ENCODE measurements at places on chromosomes 6 and 20.

DNA sequence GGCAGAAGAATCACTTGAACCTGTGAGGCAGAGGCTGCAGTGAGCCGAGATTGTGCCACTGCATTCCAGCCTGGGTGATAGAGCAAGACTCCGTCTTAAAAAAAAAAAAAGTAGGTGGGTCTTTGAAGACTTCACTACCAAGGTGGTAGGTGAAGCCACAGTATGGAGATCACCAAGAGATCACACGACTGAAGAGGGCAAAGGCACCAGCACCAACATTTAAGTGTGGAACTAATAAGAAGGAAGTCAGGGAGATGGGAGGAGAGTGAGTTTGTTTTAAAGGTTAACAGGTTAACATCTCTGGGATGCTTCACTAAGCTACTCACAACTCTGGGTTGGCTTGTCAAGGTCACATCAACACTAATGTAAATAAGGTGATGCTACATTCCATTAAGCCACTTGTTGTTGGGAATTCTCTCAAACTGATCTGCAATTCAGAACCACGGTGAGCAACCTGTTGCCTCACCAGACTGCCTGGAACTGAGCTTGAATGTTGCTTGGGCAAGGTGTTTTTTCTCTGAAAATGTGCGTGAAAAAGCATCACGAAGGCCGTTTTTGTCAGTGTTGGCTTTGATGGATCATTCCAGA, 48.7 kb downstream of the KCTD20 start:
- no peak for DNase-seq

GRCh38 chr20:62678553-62678952, 30.1 kb upstream of the NTSR1 start:
- no peak for DNase-seq

DNA sequence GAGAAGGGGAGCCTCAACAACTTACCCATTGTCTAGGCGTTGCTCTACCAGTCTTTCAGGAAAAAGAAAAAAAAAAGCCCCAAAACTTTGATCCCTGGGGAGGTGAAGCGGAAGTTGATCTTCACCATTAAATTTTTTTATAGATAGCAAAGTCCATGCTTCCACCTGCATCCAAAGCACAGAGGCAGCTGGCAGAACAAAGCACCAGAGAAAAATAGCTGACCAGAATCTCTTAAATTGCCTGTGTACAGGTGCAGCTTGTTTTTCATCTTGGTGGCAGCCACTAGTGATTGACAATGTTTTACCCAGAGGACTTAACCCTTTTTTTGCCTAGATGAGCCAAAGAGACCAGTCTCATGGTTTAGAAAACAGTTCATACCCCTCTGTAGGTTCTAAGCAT, 86.0 kb downstream of the MYB start:
- no peak for DNase-seq

DNA sequence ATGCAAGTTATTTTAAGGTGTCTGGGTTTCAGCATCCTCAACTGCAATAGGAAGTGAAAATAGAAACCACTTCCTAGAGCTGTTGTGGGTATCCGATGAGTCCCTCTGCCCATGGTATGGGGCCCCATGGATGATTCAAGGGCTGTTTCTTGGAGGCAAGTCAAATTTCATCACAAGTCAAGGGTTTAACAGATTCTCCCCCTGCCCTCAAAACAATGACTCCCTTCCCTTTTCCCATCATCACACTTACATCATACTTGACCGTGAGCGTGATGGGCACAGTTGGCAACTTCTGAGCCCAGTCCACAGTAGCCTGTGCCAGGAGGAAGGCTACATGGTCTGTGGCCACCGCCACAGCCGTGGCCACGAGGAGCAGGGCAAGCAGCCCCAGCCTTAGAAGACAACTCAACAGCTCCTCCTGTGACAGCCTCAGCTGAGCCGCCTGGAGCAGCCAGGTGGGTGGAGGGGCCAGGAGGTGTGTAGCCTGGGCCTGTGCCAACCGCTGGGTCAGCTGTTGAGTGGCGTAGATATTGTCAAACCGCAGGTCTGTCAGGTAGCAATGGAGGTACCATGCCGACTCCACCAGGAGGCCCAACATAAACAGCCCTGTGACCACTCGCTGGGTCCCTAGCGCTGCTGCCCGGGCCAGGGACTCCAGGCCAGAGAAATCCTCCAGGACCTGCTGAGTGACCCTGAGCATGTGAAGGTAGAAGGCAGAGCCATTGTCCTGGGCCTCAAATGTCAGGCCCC, 5.2 kb downstream of the OCSTAMP start:
- DNase-seq: peak; percentile 62

- DNase-seq: no peak
Observed at GRCh38 chr6:157534977-157535339, 154.0 kb downstream of the ZDHHC14 start.

DNA sequence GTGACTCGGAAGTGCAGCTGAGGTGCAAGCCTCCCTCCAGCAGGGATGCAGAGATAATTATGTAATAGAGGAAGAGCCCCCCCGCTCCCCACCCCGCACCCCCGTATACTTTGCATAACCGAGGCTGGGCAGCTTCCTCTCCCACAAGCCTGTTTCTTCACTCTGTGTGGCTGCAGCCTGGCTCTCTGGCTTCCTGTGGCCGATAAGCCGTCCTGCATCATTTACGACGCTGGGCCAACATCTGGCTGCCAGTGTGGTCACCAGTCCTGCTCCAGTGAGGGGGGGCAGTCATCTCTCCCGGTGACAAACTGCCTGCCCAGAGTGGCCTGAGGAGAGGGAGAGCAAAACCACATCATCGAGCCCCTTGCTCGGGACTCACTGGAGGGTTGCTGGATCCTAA, 59.2 kb downstream of the RBM38 start:
- DNase-seq: peak; percentile 72

DNA sequence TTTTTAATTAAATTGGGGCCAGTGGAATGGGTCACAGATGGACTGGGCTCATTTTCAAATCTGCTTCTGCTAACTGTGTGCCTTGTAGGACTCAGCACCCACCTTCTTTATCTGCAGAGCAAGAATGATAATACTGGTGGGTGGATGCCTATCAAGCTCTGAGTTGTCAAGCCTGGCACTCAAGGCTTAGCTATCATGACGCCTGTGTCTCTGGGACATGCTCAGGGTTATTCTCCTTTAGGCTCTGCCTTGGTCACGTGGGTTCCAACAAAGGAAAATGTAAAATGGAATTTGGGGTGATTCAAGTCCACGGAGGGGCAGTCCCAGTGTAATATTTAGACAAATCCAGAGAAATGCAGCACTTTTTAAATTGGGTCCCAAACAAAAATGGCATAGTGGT, 202.3 kb downstream of the TSHZ2 start:
- no peak for DNase-seq

DNA sequence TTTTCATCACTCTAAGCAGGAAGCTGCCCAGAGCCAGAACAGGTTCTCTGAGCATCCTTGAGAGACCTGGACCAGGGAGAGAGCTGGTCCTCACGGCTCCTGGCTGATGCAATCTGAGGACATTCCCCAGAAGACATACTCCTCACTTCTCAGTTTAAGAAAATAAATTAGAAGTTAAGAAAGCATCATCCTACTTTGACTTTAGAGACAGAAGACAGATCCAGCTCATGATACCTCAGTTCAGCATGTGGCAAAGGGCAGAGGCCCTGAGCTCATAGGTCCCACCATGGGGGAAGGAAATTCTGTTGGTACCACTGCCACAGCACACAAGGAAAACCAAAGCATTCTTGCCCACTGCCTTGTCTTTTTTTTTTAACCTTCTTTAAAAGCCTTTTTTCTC, 378.1 kb upstream of the JARID2 start:
- DNase-seq: no peak

DNA sequence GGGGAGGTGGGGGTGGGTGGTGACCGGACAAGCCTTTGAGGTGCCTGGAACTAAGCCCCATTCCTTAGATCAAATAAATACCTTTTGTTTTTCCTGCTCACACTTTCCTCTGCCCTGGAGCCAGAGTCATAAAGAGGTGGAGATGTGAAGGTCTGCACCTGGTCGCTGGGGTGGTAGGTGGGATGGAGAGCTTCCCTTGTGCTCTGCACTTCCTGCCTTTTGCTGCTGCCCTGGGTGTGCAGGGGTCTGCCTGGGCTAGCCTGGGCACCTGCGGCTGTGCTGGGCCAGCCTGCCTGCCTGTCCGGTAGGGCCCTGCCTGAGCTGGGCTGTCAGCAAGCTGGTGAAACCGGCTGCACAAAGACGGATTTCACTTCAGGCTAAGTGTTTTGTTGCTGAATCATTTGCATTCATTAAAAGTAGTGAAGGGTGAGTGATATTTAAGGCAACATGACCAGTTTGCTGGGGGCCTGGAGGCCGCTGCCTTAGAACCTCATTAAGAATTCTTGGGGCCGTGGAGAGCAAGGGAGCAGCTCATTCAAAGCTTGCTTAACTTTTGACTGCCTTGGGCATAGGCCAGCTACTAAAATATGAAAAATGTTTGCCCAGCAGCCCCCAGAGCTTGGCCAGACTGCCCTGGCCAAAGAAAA, 20.5 kb downstream of the PTK7 start:
- no peak for DNase-seq

DNA sequence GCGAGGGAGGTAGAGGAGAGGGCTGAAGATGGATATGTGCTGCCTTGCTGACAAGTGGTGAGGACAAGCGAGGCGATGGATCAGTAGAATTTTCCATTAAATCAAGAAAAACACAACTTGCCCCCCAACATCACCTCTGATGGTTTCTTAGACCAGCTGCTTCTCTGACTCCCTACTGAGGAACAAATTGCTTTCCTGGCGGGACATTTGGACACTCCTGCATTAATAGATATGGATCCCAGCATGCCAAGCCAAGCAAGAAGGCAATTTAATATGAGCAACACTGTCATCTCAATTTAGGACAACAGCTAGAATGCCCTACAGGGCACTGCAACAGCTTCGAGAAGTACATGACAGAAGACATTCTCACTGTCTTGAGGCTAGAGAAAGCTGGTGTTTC, 248.4 kb upstream of the AGPAT4 start:
- no peak for DNase-seq

GRCh38 chr20:50575865-50576720, 65.9 kb downstream of the PTPN1 start:
- DNase-seq: peak; percentile 69

GRCh38 chr20:33526769-33527168, 36.9 kb downstream of the CBFA2T2 start:
- no peak for DNase-seq

DNA sequence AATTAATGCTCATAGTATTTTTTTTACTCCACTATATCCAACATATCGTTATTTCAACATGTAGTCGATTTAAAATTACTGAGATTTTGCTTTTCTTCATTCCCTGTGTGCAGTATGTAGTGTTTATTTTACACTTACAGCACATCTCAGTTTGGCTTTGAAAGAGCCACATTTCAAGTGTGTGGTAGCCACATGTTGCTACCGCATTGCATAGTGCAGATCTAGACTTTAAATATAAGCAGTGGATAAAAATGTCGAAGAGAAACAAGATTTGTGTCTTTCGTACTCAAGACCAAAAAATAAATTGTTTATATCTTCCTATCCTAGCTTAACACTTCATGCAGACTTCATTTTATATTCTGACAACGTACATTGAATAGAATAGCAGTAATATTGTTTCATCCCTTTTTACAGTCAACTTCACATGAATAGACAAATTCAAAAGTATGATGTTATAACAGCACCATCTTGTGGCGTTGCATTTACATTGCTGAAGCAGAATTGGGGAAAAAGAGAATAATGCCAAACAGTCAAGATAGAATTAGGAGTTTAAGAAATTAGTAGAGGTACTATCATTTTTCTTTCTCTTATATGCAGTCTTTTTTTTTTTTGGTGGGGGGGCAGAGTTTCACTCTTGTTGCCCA, 29.9 kb downstream of the FBXO5 start:
- DNase-seq: no peak

GRCh38 chr6:7144872-7145584, 37.3 kb downstream of the RREB1 start:
- no peak for DNase-seq

- DNase-seq: no peak
Observed at GRCh38 chr6:89818977-89819335, 638 bp downstream of the MDN1 start.

GRCh38 chr6:162181111-162181510, 546.5 kb downstream of the PRKN start:
- DNase-seq: no peak

DNA sequence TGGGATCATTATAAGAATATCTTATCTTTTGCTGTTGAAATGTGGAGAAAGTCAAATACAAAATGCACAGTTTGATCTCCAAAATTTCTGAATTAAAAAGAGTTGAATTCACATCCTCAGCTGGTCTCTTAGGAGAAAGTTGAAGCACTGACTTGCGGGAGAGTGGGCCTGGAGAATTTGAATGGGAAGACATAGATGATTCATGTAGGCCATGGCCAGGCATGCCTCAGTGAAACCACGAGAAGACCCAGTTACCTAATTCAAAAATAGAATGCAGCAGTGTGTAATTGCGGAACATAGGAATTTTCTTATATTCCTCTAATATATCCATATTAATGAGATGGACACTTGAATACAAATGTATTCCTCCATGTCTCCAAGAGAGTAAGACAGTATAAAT, 53.0 kb upstream of the DTNBP1 start:
- DNase-seq: no peak

- no peak for DNase-seq
Observed at GRCh38 chr6:15087186-15087589, 158.7 kb upstream of the JARID2 start.

GRCh38 chr20:18024606-18025127, 33.0 kb downstream of the OVOL2 start:
- DNase-seq: no peak

DNA sequence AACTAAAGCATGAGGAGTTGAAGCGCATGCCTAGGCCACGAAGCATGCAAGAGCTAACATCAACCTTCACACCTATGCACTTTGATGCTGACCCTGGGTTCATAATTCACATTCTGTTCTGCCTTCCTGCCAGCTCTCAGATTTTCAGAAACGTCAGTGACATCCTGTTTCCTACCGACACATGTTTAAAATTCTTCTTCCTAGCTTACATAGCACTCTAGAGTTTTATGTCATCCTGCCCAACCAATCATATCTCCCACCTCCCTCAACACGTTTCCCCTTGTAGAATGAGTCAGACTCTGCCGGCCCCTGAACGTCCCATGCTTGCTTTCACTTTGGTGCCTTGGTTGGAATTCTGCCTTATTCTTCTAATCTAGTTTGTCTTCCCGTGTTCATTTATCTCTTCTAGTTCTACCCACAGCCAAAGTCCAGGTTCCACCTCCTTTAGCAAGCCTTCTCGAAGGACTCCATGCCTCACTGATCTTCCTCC, 97.2 kb upstream of the MAP7 start:
- peak; percentile 69 for DNase-seq

DNA sequence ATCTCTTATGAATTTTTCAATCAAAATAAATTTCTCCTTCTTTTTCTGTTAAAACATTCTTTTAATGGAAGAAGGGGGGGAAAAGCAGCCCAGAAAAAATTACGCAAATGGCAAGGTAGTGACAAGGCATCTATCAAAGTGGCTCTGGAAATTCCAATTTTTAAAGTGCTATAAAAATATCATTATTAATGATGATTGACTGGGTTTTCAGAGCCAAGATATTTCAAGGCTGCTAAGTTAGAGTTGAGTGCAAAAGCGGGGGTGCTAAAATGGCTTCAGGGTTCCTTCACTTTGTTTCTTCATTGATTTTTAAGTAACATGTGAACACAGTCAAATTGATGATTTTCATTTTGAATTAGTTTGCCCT, 171.6 kb upstream of the CITED2 start:
- DNase-seq: no peak
